ENCODE measurements at places on chromosomes 12 and 14.
A peak's percentile ranks its signal among the peaks of the same experiment; 100 is the strongest.

- no peak for DNase-seq
These were observed 117.6 kb downstream of the NCOR2 start for GRCh38 chr12:124449623-124450375.

GRCh38 chr12:11834104-11834812 is 184.8 kb downstream of the ETV6 start:
- DNase-seq, result peak; percentile 53

DNA sequence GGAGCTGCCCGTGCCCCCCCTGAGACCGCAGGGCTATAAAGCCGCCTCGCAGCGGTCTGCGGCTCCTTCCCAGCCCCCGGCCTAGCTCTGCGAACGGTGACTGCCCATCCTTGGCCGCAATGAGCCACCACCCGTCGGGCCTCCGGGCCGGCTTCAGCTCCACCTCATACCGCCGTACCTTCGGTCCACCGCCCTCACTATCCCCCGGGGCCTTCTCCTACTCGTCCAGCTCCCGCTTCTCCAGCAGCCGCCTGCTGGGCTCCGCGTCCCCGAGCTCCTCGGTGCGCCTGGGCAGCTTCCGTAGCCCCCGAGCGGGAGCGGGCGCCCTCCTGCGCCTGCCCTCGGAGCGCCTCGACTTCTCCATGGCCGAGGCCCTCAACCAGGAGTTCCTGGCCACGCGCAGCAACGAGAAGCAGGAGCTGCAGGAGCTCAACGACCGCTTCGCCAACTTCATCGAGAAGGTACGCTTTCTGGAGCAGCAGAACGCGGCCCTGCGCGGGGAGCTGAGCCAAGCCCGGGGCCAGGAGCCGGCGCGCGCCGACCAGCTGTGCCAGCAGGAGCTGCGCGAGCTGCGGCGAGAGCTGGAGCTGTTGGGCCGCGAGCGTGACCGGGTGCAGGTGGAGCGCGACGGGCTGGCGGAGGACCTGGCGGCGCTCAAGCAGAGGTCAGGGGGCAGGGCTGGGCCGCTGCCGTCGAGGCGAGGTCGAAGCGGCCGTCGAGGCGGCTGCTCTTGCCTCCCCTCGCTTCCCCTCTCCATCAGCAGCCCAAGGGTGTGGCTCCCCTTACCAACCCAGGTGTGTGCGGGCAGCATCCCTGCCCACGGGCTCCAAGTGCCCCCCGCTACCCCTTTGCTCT is at the start of gene PRPH:
TSS of gene PRPH (plus strand) at position 66 of the 855 bp plus-strand sequence. CDS start at position 120, 54 bp downstream.
- no peak for DNase-seq

DNA sequence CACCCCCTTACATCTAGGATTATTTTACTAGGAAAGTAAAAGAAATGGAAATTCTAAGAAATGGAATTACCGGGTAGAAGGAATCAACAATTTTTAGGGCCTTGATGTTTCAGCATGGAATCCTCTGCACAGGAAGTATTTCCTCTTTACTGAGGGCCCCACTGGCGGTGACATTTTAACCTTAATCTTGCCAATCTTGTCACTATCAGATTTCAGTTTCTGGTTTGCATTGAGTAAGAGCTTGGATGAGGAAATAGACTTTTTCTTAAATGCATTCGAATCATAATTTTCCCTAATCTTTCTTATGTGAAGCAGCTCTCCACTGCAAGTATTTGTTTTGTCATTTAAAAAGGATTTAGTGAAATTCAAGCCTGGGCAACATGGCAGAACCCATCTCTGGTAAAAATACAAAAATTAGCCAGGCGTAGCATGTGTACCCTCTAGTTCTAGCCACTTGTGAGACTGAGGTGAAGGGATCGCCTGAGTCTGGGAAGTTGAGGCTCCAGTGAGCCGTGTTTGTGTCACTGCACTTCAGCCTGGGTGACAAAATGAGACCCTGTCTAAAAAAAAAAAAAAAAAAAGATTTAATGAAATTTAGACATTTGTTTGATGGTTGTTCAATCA is 40.7 kb downstream of the TPCN1 start:
- peak; percentile 60 for DNase-seq

DNA sequence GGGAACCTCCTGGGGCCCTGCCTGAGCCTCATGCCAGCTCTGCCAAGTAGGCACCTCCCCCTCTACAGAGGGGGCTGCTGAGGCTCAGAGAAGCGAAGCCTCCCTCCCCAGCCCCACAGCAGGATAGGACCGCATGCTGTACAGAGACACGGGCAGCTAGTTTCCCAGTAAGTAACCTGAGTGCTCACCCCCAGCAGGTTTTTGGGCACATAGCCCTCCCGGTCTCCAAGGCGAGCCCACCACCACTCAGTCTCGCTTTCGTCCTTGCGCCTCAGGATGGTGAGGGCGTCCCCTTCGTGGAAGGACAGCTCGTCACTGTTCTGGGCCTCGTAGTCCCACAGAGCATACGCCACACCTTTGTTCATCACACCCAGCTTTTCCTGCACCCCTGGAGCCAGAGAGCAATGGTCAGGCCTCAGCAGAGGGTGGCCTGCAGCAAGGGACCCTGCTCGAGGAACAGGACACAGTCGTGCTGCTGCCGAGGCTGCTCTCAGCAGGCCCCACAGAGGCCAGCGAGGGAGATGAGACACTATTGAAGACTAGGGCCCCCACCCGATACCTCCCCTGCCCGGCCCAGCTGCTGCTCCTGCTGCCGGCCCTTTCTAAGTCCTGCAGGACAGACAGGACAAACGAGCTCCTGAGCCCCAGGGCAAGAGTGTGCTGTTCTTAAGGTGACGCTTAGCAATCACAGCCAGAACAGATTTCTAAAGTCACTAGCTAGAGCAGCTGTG is 20.4 kb downstream of the ZFYVE21 start:
- DNase-seq, result no peak

GRCh38 chr12:131862084-131862441 is 32.4 kb upstream of the ULK1 start:
- DNase-seq, result no peak

GRCh38 chr12:88716240-88716639 is 136.0 kb upstream of the KITLG start:
- DNase-seq, result no peak

- peak; percentile 65 for DNase-seq
These were observed 1.2 kb downstream of the PHETA1 start for GRCh38 chr12:111367661-111368221.

DNA sequence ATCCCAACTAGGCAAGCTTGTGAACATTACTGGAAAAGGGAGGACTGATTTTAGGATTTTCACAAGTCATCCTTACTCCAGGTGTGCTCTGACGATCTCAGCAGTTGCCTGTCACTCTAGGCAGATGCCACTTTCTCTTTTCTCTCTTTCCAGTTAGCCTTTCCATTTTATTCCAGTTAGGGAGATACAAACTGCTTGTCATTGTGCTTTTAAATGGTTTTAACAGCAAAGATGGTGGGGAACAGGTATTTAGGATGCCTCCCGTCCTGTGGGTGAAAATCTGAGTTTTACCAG is 1.2 kb downstream of the PA2G4 start:
- DNase-seq, result no peak

GRCh38 chr12:67590149-67590790 is 58.3 kb upstream of the DYRK2 start:
- peak; percentile 34 for DNase-seq

GRCh38 chr12:131241517-131241916 is 287.8 kb downstream of the ADGRD1 start:
- DNase-seq, result no peak

GRCh38 chr12:129961091-129961490 is 57.3 kb upstream of the TMEM132D start:
- no peak for DNase-seq

DNA sequence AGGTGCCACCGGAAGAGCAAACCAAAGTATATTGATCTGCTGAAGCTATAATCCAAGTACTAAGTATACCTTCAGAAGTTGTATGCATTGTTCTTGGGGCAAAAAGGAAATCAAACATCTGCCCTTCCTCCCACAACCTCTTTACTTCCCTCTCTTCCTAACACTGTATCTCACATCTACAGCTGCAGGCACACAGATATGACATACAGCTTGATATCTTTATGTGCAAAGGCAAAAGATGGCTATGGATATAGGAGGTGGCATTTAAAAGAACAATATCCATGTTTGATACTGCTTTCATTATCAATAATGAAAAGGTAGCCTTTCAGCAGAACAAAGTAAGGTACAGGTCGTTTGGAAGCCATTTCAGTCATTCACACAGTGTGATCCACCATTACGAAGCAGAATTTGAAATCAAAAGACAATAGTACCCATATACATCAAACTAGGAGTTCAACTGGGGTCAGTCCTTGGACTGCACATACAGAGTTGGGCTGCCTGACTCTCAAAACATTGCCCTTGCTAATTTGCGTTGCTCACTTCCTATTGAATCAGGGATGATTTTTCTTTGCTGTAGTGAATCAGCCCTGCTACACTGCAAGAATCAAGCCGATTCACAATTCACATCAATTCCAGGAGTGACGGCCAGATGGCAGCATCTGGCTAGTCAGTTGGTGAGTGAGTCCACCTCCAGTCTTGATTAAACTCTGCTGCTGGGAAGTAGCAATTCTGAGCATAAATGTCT is 8.9 kb downstream of the ANG start:
- peak; percentile 61 for DNase-seq

DNA sequence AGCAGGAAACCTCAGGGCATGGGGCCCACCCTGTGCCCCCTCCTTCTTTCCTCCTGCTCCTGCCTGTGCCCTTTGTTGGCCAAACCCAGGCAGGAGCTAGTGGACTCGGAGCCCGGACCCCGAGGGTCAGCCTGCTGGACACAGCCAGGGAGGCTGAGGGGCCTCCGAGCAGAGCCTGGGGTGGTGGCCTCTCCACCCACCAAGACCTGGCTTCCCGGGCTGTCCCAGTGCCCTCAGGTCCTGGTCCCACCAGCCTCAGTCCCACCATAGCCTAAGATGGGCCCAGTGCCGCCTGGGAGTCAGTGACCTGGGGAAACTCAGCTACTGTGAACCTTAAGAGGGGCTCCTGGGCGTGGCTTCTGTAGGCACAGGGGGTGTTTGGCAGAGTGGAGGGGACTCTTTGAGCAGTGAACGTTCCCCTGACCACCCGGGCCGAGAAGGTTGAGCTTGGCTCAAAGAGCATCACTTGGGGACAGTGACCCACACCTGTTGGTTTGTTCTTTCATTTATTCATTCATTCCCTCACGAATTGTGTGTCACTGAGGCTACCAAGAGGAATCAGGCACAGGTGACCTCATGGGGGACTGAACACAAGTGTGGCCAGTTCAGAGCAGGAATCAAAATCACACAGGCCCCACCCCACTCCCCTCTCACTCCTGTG is 266.1 kb downstream of the ADGRD1 start:
- DNase-seq, result no peak

GRCh38 chr12:113002155-113002554 is 23.8 kb downstream of the OAS2 start:
- no peak for DNase-seq

DNA sequence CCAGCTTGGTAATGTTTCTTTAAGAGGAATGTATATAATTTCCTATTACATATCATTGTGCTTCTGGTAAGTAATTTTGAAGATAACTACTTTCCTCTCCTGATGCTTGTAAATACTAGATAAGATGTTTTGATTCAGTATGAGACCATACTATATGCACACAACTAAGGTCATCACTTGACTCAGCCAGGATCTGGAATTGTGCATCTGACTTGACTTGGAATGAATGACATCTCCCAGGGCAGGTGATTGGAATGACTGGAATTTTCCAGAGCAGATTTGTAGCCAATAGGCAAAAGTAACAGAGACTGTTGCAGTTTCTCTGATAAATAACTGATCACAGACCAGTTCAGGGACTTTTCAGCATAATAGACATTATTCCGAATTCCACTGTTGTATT is 11.1 kb downstream of the BEST3 start:
- DNase-seq, result peak; percentile 66

DNA sequence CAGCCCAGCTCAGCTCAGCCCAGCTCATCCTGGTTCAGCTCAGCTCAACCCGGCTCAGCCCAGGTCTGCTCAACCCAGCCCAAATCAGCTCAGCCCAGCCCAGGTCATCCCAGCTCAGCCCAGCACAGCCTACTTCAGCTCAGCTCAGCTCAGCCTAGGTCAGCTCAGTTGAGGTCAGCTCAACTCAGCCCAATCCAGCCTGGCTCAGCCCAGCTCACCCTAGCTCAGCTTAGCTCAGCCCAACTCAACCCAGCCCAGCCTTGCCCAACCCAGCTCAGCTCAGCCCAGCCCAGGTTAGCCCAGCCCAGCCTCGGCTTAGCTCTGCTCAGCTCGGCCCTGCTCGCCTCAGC is 332.3 kb downstream of the TMEM121 start:
- no peak for DNase-seq

- no peak for DNase-seq
These were observed 82.3 kb upstream of the CDKN3 start for GRCh38 chr14:54314365-54315104.

DNA sequence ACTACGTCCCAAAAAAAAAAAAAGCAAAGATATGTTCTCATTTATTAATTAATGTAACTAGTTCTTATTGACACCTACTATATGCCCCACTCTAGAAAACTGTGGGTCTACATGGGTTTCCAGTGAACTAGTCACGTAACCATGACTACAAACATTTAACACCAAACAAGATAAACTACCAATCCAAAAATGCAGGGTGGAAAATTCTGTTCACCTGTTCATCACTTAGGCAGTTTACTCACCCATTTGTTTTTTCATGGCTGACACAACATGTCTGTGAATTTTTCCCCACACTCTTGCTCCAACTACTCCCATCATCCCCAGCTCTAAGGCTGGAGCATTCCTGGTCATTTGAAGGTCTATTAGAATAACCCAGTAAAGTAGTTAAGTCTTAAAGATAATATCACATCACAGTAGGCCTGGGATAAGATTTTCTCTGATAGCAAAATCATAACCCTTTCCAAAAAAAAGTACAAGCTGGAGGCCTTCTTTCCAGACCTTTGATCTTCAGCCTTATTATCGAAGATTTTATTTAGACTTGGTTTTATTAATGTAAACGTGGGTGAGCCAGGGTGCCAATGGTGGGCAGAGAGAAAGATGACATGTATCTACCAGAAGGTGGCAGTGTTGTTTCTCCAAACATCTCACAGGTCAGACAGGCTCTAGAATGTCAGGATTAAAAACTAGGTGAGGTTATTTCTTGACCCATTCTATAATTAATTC is 61.6 kb upstream of the DAAM1 start:
- DNase-seq, result peak; percentile 64

DNA sequence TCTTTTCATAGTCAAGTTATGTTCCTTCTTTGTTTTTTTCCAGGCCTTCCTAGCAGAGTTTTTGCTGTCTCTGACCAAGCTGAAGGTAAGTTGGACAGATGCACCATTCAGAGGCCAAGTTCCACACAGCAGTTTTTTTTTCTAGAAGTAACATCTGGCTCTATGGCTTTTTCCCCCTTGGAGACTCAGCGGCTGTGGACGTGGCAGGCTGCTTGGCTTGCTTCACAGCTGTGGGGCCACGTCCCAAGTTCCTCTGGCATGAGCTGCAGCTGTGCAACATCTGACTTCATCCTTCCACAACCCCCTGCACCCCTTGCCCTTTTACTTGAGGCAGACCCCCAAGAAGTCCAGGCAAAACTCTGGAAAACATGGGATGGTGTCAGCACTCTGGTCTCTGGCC is 24.2 kb upstream of the RHOJ start:
- DNase-seq, result no peak

DNA sequence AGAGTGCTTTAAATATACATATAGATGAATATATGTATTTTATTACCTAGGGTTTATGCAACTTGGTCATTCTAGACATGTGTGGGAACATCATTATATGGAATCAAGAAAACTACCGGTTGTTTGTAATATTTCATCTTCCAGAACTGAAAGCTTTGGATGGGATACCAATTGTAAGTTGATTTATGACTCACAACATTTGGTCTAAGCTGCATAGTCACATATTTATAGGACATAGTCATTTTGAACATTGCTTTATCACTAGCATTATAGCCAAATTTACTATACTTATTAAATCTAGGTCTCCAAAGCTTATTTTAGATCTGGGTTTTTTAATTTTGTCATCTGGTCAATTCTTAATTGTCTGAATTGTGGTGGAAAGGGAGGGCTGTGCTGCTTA is 83.7 kb upstream of the PCNX4 start:
- no peak for DNase-seq

- DNase-seq, result no peak
These were observed 25.1 kb downstream of the RBMS2 start for GRCh38 chr12:56546680-56547079.
